Foreskin keratinocyte (primary cell): ENCODE measurements at places on chromosomes 4 and X. TPM values are rescaled to one million over a fixed set of nuclear protein-coding genes. Genes with fewer than 3 reads are reported as not detected.

The CXorf58 gene
- 0.11 TPM in 1 of 2 replicates, not detected in the other for total RNA-seq

The MSX1 gene
- 0.10 and 0.32 TPM in 2 replicates for total RNA-seq

The TEX11 gene
- not detected in 2 replicates for total RNA-seq

The IL1RAPL1 gene
- 0.11 and 0.48 TPM in 2 replicates for total RNA-seq

The GAGE12H gene
- not detected in 2 replicates for total RNA-seq

The TKTL2 gene
- total RNA-seq: not detected in 2 replicates

The GATA1 gene
- total RNA-seq: not detected in 2 replicates

The PPAT gene
- total RNA-seq: 22.9 and 27.6 TPM in 2 replicates

The NEUROG2 gene
- not detected in 2 replicates for total RNA-seq

The SSX4B gene
- not detected in 2 replicates for total RNA-seq

The RRH gene
- 0.10 TPM in 1 of 2 replicates, not detected in the other for total RNA-seq

- no peak for DNase-seq
Observed at GRCh38 chr4:105158837-105159236, 12.2 kb downstream of the TET2 start.

DNA sequence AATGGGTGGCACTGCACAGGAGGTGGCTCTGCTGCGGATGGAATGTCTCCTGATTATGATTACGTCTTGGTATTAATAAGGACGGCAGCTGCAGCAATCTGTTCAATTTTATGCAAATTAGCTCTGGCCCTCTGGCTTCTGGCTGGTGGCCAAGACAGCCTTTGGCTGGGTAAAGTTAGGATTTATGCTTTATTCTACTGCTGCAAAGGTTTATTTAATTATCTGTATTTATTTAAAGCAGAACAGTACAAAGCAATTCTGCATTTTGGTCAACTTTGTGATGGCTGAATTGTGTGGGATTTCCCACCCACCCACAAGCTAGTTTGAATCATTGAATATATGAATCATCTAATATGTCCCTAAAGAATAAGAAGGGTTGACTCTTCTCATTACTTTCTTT, 745.6 kb upstream of the FAM241A start:
- DNase-seq: no peak

DNA sequence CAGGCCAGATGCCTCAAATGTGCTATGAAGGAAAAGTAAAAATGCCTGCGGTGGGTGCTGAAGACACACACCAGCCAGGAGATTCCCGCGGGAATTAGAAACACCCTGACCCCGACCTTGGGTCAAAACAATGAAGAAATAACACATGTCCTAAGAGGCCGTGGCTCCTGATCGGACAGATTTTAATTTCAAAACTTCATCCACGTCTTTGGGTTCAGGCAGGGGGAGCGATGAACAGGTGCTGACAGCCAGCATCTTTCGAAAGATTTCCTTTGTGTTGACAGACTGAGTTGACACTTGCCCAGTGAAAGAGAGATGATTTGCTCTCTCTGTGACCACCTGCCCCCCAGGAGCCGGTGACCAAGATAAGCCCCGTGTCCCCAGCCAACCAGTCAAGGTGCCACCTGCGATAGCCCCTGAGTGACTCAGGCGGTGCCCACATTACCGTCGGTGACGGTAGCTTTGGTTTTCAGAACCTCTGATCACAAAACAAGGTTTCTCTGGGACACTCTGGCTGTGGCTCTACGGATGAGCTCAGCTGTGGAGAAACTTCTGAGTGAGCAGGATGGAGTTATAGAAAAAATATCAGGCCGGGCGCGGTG, 11.0 kb upstream of the IL3RA start:
- DNase-seq: no peak

GRCh38 chr4:113031212-113031611, 18.2 kb upstream of the ANK2 start:
- DNase-seq: no peak

DNA sequence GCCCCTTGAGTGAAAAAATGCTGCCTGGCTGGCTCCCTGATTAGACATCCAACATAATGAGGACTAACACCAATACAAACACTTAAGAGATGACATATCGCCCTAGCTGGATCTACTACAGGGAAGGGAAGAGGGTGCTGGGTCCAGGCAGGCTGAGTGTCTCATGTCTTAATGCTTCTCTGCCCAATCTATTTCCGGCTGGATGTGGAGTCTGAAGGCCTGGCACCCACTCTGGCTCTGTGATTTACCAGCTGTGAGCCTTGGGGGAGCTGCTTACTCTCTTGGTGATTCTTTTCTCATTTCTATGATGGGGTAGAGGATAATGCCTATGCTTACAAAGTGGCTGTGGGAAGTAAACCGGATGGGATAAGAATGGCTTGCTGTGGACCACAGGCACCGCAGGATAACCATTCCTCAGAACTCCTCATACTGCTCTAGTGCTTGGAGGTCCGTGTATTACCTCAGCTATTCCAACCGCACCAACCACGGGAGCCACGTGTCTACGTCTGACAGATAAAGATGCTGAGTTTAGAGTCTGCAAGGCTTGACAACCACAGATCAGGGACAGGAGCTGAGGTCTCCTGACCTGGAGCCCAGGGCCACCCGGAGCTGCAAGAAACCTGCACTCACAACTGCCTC, 161.7 kb downstream of the AFAP1 start:
- DNase-seq: no peak

DNA sequence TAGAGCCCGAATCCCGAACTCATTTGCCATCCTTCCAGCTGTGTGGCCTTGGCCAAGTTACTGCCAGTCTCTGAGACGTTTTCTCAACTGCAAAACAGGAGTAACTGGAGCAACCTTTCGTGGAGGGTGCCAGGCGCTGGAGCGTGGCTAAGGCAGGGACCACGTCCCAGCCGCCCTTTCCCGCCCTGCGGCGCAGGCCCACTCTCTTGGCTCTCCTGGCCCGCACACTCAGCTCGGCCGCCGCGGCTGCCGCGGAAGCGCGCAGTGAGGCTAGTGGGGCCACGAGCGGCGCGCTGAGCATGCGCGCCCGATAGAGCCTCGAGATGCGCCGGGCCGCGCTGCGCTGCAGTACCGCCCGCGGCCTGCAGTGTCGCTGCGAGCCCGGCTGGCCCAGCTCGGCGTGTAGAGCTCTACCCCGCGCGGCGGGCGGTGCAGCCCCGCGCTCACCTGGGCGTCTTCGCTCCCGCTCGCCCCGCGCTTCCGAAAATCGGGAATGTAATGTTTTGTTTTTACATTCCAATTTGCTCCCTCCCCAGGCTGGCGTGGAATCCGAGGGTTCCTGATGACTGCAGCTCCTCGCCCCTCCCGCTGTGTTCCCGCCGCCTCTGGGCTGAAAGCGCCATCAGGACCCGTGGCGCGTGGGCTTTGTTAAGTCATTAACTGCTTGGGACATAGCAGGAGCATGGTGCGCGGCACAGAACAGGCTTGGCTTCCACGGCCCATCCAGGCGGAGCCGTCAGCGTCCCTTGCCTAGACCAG, 4.0 kb upstream of the ZNF518B start:
- DNase-seq: peak; percentile 43

DNA sequence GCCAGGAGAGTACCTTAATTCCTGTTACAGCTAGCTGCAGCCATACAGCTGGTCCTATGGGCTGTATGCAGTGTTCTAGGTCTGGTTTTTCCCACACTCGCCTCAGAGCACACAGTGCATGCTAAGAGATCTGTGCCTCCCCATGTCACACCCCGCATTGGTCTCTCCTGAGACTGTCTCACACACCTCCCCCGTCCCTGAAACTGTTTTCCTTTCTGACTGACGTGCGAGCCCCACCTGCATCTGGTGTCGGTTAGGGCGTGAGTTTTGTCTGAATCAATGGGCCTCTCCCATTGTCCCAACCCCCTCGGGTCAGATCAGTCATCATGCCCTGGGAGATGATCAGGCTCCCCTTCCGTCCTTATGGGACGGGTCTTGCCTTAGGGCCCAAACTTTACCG, 3.4 kb upstream of the UGT8 start:
- DNase-seq: no peak

DNA sequence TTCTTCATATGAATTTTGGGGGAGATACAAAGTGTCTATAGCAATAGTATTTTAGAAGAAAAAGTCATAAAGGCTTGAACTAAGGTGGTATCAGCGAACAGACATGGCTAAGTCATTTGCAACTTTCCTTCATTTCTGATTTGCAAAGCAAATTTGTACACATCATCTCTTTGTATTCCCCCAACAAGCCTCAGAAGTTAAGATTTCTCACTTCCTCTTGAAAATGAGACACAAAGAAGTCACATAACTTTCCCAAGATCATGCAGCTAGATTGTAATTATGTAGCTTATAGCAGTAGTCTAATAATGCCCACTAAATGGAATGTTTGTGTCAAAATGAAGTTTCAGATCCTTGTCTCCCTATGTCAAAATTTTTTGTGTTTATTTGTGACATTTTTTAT, 709.8 kb upstream of the HS3ST1 start:
- DNase-seq: no peak

- peak; percentile 82 for DNase-seq
Observed at GRCh38 chr4:8185295-8185694, 13.8 kb upstream of the SH3TC1 start.

GRCh38 chr4:143616771-143617170, 83.7 kb downstream of the FREM3 start:
- DNase-seq: peak; percentile 4

- no peak for DNase-seq
Observed at GRCh38 chrX:19342331-19342906, 1.3 kb upstream of the PDHA1 start.

DNA sequence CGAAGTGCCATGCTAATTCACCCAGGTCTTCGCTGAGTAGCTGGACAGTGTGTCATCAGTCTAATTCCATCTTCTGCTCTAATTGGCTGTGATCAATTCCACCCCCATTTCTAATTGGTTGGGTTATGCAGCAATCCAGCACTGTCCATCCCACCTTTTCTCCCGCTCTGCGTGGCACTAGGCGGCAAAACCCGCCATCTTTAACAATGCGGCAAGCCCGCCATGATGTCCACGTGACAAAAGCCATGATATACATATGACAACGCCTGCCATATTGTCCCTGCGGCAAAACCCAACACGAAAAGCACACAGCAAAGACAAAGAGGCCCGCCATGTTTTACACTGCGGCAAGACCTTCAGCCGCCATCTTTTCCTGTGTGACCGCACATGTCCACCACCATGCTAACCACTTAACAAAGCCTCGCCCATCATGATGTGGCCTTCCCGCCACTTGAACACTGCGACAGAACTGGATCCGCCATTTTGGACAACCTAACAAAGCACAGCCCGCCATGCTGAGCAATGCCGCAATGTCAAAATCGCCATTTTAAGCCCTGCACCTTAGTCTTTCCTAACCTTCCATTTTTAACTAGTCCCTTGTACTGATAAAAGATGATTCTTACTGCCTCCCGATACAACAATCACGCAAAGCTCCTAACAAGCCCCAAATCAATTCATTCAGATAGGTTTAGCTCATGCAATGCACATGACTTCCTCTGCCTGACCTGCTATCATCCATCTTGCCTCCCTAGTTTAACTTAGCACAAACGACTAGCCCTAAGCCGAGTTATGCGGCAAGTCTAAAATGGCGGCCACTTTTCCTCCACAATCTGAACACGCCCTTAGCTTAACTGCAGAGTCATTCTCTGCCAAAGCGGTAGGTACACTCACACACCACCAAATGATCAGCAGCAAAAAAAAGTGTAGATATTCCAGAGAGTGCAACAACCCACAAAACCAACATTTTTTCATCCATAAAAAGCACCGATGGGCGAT, 288.3 kb downstream of the CHIC1 start:
- no peak for DNase-seq

- DNase-seq: no peak
Observed at GRCh38 chr4:95674521-95674981, 125.8 kb upstream of the UNC5C start.

DNA sequence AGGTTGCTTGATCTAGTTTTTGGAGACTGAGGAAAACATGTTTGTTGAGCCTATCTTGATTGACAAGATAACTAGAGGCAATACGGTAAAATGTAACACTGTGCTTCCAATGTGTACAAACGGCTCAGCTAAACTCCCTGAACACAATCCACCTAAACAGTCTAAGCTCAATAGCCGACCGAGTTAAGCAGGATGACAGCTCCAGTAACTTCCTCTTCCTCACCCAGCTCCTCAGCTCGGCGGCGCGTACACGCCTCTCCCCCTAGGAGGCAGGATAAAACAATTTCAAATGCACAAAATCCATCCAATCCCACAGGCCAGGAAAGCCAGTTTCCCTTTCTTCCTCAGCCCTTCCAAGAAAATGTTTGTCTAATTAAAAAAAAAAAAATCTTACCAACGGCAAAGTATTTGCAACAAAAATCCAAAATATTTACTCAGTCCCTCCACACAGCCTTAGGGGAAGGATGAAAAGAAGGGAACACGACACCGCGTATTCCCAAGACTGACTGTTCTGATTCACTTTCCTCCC, 1.0 kb downstream of the CNOT6L start:
- peak; percentile 79 for DNase-seq

DNA sequence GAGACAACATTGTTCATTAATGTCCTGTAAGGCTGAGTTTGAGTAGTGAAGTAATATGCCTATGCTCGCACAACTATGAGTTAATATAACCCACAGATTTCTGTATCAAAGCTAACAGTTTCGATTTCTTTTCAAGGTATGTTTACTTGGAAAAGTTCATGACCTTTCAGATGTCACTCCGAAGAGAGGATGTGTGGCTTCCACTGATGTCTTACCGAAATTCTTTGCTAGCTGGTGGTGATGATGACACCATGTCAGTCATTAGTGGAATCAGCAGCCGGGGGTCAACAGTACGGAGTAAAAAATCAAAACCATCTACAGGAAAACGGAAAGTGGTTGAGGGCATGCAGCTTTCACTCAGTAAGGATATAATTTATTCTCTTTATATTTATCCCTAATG, 124.9 kb downstream of the STAG2 start:
- no peak for DNase-seq

GRCh38 chrX:30751497-30751896, 98.3 kb downstream of the GK start:
- DNase-seq: peak; percentile 52
